ENCODE measurements at places on chromosomes 16 and 17.

DNA sequence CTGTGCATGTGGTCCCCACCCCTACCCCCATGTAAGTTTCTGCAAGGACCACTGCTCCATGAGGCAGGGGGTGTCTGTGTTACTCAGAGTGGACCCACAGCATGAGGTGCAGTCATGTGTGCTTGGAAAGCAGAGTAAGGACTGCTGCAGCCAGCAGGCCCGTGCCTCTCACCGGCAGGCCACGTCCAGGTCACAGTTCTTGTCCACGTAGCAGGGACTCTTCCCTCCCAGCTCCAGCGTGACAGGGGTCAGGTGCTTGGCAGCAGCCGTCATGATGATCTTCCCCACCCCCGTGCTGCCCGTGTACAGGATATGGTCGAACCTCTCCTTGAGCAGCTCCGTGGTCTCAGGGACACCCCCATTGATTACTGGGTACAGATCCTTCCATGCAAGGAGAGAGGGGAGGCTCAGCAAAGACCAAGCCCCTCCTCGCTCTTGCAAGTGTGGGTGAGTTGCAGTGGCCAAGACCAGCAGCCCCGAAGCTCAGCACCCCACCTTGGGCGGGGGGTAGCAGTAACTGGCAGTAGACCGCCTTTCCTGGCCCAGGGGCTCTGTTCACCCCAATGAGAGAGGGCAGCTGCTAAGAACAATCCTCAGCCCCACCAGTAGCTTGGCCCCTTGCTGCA, 6.2 kb downstream of the ALDH3A1 start:
- DNase-seq: no peak

DNA sequence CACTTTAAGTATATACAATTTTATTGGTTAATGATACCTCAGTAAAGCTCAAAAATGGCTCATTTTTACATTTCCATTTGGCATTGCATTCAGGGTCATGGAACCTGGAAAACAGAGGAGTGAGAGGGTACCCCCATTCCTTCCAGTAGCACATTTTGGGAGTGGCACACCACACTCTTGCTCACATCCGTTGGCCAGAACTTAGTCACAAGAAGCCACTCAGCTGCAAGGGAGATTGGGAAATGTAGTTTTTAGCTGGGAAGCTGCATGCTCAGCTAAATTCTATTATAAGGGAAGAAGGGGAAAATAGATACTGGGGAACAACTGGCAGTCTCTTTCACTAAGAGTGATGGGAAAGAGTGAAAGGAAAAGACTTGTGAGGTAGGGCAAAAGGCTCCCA, 102.5 kb upstream of the TMEM97 start:
- peak; percentile 54 for DNase-seq

DNA sequence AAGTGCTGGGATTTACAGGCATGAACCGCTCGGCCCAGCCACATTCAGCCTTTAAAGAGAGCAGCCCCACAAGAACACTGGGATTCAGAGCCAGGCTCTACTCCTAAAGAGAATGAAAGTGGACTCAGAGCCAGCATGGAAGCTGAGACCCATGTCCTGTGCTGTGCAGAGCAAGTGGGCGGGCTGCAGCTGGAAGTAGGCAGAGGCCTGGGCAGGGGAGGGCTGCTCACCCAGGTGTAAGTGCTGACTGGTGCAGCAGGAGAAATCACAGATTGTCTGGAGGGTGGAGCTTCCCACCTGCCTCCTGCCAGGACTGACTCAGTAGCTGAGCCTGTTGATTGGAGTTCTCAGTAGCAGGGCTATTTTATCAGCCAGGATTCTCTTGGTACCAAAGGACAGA, 178.7 kb downstream of the KATNIP start:
- no peak for DNase-seq

GRCh38 chr17:80433916-80434666, 19.1 kb downstream of the ENDOV start:
- no peak for DNase-seq

DNA sequence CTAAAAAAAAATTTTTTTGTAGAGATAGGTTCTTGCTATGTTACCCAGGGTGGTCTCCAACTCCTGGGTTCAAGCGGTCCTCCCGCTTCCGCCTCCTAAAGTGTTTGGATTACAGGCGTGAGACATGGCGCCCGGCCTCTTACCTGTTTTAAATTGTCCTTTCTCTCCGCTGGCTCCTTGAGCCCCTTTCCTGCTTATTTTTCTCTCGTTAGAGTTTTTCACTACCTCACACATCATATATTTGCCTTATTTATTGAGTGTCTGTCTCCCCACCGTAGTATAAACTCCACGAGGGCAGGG, 760 bp upstream of the SEC14L5 start:
- no peak for DNase-seq

- DNase-seq: no peak
Observed at GRCh38 chr17:47654991-47655390, 5.3 kb downstream of the KPNB1 start.

DNA sequence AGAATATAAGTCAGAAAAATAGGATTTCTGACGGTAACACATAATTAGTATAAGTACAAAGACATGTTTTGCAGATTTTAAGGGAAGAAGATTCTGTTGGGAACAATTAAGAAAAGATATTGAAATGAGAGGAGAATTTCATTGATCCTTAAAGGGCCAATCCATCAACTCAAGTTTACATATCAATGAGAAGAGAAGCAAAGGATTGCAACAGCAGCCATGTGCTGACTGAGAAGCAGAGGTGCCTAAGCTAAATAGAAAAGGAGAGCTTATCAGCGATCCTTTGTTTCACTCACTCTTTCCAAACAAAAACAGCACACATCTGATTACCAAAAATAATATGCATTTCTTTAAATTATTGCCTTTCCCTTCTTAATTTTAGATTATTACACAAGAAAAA, 94.6 kb downstream of the ITFG1 start:
- DNase-seq: no peak

- DNase-seq: no peak
Observed at GRCh38 chr16:69888005-69888590, 63.0 kb upstream of the CLEC18A start.

GRCh38 chr17:77815127-77815905, 143.2 kb upstream of the TNRC6C start:
- no peak for DNase-seq

DNA sequence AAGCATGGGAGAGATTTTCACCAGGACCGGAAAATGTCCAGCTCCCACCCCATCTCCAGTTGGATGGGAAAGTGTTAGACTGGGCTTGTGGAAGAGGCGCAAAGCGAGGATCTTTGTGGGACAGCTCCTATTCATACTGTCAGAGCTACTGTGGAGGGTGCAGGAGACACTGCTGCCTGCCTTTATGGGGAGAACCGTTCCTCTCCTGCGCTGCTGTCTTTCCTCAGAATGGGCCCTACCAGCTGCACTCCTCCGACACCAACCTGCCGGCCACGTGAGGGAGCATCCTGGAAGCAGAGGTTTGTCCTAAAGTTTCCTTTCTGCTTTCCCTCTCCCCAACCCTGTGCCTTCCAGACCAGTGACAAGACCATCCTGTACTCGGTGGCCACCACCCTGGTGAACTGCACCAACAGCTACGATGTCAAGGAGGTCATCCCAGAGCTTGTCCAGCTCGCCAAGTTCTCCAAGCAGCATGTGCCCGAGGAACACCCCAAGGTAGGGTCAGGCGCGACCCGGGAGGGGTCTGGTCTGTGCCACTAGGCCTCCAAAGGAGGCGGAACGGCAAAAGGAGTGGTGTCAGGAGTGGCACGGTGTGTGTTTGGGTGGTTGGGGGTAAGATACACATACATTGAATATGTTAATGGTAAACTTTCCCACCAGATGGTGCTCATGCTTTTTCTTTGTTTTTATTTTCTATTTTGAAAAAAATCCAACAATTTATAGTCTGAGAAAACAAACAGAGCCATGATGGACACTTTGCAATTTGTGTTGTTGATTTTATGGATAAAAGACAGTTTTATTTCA, 23.0 kb downstream of the SLC35G3 start:
- DNase-seq: peak; percentile 52

- no peak for DNase-seq
Observed at GRCh38 chr17:39769974-39770587, 32.3 kb downstream of the GRB7 start.

GRCh38 chr16:82542714-82543113, 84.1 kb upstream of the CDH13 start:
- DNase-seq: no peak

DNA sequence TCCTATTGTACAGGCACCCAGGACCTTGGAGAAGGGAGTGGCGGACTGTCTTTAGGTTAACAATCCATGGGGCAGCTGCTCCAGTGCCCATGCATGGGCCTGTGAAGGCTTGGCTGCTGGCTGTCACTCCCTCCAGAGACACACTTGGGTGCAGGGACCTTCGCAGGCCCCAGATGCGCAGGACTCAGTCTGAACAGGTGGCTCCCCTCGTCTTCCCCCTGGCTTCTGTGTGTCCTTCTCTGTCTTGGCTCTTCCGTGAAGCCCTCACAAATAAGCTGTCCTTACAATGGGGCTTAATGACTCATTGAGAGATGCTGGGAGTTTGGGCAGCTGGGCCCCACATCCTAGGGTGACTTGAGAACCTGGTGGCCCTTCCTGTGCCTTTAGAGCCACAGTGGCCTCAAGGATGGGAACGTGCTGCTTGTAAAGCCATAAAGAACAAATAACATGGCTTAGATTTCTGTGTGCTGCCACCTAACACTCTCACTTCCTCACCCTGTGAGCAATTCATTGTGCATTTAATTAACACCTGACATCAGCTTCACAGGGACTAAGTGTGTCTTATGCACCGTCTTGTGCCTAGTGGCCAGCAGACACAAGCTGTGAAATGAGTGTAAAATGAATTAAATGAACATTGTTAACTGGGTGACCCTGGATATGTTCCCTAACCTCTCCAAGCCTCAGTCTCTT, 340.7 kb downstream of the SNX29 start:
- DNase-seq: no peak

DNA sequence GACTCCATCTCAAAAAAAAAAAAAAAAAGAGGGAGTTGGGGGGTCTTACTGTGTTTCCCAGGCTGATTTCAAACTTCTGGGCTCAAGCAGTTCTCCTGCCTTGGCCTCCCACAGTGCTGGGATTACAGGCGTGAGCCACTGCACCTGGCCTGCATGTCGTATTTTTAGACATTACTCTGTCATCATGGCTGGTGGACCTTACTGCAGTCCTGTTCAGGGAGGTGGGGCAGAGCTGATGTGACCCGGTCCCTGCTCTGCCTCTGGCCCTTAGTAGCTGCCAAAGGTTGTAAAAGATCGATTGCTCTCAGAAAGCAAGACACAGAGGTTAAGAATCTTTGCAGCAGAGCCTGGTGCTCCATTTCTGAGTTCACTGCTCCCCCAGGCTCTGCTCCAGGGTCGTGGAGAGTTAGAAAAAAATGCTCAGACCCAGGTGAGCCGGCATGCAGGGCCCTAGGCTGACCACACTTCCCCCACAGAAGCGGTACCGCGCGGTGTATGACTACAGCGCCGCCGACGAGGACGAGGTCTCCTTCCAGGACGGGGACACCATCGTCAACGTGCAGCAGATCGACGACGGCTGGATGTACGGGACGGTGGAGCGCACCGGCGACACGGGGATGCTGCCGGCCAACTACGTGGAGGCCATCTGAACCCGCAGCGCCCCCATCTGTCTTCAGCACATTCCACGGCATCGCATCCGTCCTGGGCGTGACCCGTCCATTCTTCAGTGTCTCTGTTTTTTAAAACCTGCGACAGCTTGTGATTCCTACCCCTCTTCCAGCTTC, 7.1 kb upstream of the LASP1NB start:
- DNase-seq: no peak

- DNase-seq: no peak
Observed at GRCh38 chr17:55702150-55702549, 20.5 kb downstream of the TMEM100 start.

DNA sequence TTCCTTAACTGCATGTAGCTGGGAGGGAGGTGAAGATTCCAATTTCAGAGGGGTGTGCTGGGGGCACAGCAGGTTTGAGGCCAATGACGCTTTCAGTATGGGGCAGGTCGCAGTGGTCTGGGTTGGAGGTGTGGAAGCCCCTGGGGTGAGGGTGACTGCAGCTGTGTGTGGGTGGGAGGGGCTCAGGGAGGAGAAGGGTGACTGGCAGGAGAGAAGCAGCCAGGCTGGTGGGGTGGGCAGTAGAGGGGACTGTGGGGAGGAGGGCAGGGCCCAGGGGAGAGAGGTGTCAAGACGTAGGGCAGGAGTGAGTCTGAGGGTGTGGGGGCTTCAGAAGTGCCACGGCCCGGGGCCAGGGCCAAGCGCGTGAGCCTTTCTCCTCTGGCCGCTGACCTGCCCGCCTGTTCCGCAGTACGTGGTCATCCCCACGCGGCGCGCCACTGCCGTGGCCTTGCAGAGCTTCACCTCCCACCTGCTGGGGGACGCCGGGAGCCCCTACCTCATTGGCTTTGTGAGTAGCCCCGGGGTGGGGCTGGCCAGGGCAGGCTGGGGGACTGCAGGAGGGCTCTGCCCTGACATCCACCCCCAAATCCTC, 19.4 kb downstream of the MYBBP1A start:
- no peak for DNase-seq

- no peak for DNase-seq
Observed at GRCh38 chr16:29025218-29025617, 40.4 kb downstream of the LAT start.

GRCh38 chr16:58487566-58488351, 12.2 kb upstream of the NDRG4 start:
- peak; percentile 86 for DNase-seq

GRCh38 chr17:6304894-6305612, 129.9 kb downstream of the AIPL1 start:
- no peak for DNase-seq

GRCh38 chr16:66457888-66458287, 30.8 kb downstream of the BEAN1 start:
- peak; percentile 45 for DNase-seq

- no peak for DNase-seq
Observed at GRCh38 chr17:56849131-56849530, 15.2 kb downstream of the DGKE start.

DNA sequence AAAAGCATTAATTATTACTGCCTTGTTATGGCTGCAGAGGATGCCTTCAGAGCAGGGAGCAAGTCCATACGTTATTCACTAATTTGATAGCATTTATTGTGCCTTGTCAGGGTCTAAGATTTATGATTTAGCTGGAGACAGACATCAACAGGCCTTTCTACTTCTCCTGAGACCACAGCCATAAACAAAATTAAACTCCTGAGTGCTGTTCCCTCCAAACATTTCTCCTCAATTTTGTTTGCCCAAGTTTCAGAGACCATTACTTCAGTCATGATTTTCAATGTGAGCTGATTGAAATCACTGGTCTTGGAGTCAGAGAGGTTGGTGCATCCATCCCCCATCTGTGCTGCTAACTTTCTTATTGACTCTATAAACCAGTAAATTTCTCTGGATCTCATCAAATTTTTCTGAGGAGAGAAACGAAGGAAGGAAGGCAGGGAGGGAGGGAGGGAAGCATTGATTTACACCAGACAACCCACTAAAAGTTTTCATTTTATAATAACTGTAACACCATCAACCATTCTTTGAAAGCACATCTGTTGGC, 423.6 kb upstream of the CDH11 start:
- no peak for DNase-seq

- DNase-seq: no peak
Observed at GRCh38 chr17:37092071-37092470, 143.3 kb downstream of the AATF start.

GRCh38 chr17:7237761-7238419, 1.4 kb downstream of the PHF23 start:
- DNase-seq: peak; percentile 69

GRCh38 chr16:31031276-31031675, 2.1 kb upstream of the STX4 start:
- no peak for DNase-seq

Data from AG08395 (cell line).